ENCODE measurements at places on chromosomes 4 and X. TPM values are rescaled to one million over a fixed set of nuclear protein-coding genes. Genes with fewer than 3 reads are reported as not detected.

GRCh38 chr4:165761963-165762362, 111.1 kb upstream of the TLL1 start:
- no peak overlapping the region for H3K4me3 ChIP-seq
- H3K4me1 ChIP-seq = no peaks in the 10 kb centered on the region
- no peak for DNase-seq
- H3K27me3 ChIP-seq = no peaks in the 10 kb centered on the region
- no peak overlapping the region for H3K27ac ChIP-seq

DNA sequence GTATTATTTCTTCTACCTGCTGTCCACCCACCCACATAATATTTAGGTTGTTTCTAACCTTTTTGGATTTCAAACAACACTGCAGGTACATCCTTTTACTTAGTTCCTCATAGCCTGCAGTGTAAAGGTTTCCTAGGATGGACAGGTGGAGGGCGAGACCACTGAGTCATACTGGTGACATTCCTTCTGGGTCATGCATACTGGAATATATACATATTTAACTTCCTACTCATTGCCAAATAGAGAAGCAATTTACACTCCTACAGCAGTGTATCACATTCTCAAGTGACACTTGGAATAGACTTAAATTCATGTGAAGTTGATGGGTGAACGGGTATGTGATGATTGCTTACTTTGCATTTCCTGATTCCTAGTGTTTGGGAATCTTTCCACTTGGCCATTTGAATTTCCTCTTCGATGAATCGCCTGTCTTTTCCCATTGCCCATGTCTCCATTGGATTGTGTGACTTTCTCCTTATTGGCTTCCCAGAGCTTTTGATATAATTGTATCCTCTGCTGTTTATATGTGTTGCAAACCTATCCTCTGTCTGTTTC, 8.2 kb upstream of the PPP2R2C start:
- no peaks in the 10 kb centered on the region for H3K4me1 ChIP-seq
- no peak overlapping the region for H3K27ac ChIP-seq
- peaks cover 4% of the 10 kb centered on the region for H3K36me3 ChIP-seq
- H3K27me3 ChIP-seq = peaks cover 14% of the 10 kb centered on the region

- peaks cover 6% of the 10 kb centered on the region for H3K4me1 ChIP-seq
- no peaks in the 10 kb centered on the region for H3K36me3 ChIP-seq
- H3K27ac ChIP-seq = no peak overlapping the region
- no peak for DNase-seq
- no peak overlapping the region for H3K4me3 ChIP-seq
These were observed 218.4 kb upstream of the BMP3 start for GRCh38 chr4:80812145-80812544.

DNA sequence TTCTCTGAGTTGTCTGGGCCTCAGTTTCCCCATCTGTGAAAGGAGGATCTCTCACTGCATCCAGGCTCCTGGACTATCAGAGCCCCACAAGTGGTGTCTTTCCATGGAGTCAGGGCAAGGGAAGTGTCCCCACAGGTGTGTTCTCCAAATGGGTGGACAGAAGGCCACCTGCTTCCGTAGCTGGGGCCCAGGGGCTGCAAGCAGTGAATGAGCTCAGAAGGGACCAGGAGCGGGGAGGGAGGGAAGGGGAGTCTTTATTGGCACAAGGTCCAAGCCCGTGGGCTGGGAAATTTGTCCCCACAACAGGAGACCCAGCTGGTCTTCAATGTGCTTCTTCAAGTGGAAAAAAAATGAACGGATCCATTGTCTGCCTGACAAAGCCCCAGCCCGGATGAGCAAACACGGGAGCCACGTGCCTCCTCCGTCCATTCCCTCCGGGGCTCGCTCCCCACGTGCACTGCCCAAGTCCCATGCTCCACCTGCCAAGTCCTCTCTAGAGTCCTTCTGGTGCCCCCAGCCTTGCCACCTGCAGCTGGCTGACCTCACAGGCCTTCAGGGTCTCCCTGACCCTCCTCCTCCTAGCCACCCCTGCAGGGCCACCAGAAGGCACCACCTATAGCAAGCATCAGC, 72.0 kb downstream of the JAKMIP1 start:
- no peaks in the 10 kb centered on the region for H3K27me3 ChIP-seq
- peaks cover 4% of the 10 kb centered on the region for H3K4me1 ChIP-seq

GRCh38 chr4:163486321-163486720, 8.2 kb upstream of the TMA16 start:
- no peak overlapping the region for H3K27ac ChIP-seq
- H3K4me1 ChIP-seq = peaks cover 4% of the 10 kb centered on the region
- no peak for DNase-seq

DNA sequence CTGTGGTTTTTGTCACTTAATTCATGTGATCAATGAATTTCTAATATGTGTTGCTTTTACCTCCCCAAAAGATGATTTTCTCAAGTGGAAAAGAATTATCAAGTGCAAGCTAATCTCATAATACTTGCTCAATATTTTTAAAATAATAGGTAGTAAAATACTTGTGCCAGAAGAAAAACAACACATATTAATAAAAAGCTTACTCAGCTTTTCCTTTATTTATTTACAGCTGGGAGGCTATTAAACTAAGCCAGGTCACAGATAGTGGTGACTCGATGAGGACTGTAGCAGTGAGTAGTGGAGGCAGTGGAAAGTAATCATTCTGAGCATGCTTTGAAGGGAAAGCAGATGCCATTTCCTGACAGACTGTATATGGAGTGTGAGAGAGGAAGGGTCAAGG, 96.1 kb downstream of the PRDM5 start:
- no peaks in the 10 kb centered on the region for H3K4me1 ChIP-seq
- H3K4me3 ChIP-seq = no peak overlapping the region
- DNase-seq = no peak
- H3K27ac ChIP-seq = no peak overlapping the region

- H3K27me3 ChIP-seq = no peaks in the 10 kb centered on the region
- peaks cover 8% of the 10 kb centered on the region for H3K4me1 ChIP-seq
- no peak overlapping the region for H3K27ac ChIP-seq
- H3K36me3 ChIP-seq = peaks cover 5% of the 10 kb centered on the region
- no peak overlapping the region for H3K4me3 ChIP-seq
These were observed 7.5 kb downstream of the APEX2 start for GRCh38 chrX:55007656-55008055.

- no peak for DNase-seq
- H3K4me1 ChIP-seq = peaks cover 20% of the 10 kb centered on the region
- H3K27me3 ChIP-seq = no peaks in the 10 kb centered on the region
- H3K27ac ChIP-seq = no peak overlapping the region
These were observed 59.1 kb downstream of the PRPS1 start for GRCh38 chrX:107687445-107687844.

AGA gene
- total RNA-seq = 16.6 TPM

CSN1S1 gene
- total RNA-seq = not detected

Measured in T-helper 17 cell (primary cell).